Stimulated activated CD8-positive, alpha-beta memory T cell treated with anti-CD3 and anti-CD28 coated beads, Interleukin-15, amount 100 ng/mL, for 24 hours (primary cell): ENCODE measurements at places on chromosomes 13 and 19.

GRCh38 chr19:6047741-6048251 is 62.5 kb downstream of the RFX2 start:
- no peak for DNase-seq

GRCh38 chr13:21894091-21894490 is 223.2 kb downstream of the FGF9 start:
- no peak for DNase-seq

DNA sequence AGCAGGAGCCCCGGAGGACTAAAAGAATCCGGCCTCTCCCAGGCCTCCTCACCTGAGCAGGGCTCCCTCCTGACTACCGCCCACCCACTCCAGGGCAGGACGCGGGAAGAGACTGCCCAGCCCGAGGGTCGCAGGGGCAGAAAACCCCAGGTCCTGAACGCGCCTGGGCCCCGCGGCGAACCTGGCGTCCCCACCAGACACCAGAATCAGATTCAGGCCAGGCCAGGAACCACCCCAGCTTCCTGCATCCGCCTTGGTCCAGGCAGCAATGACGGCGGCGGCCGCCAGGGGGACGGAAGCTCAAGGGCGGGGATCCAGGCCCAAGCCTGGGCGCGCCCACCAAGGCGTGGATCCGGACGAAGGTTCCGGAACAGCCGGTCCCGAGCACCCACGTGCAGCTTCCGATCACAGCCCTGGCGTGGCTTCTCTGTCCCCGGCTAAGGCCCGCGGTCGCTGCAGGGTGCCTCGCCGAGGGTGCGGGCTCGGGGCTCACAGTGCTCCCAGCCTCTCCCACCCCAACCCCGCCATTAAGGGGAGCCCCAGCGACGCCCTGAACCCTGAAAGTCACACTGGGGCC is 3.6 kb downstream of the LGALS7 start:
- peak; percentile 75 for DNase-seq

GRCh38 chr19:58001895-58002369 is 688 bp downstream of the ZNF606 start:
- DNase-seq: no peak

GRCh38 chr19:21617740-21618339 is 112.4 kb downstream of the ZNF429 start:
- no peak for DNase-seq

- DNase-seq: no peak
Observed at GRCh38 chr19:3045885-3046697, 16.2 kb downstream of the TLE5 start.

DNA sequence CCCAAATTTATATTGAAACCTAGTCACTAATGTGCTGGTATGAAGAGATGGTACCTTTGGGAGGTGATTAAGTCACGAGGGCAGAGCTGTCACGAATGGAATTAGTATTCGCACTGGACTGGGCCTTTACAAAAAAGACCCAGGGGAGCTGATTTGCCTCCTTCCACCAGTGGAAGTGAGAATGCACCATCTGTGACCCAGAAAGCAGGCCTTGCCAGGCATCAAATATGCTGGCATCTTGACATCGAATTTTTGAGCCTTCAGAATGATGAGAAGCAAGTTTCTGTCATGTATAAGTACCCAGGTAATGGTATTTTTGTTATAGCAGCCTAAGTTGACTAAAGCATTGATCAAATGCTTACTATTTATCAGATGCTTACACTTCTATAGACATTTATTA is 373.6 kb downstream of the FGF14 start:
- no peak for DNase-seq
